ENCODE measurements at places on chromosomes 4 and X.

- no peak for DNase-seq
Measured at GRCh38 chr4:126916049-126916625, 716.6 kb upstream of the INTU start.

DNA sequence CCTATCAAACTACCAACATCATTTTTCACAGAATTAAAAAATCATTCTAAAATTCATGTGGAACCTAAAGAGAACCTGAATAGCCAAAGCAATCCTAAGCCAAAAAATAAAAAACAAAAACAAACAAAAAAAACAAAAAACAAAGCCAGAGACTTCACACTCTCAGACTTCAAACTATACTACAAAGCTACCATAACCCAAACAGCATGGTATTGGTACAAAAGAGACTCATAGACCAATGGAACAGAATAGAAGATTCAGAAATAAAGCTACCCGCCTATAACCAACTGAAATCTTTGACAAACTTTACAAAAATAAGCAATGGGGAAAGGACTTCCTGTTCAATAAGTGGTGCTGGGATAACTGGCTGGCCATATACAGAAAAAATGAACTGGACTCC, 152.3 kb upstream of the SMIM31 start:
- DNase-seq, result no peak

DNA sequence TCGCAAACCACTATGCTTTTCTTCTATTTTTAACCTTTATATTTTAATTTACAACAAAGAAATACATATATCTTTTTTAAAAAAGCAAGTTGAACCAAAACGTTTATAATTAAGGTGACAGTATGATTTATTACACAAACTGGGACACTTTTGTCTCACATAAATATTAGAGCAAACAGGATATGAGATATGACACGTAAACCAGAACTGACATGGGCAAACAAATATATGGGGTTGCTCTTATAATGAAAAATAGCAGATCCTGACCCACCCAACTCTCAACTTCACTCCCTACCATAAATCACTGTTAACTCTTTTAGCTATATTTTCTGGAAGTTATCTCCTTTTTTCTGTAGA, 177.0 kb upstream of the EDNRA start:
- DNase-seq, result no peak

- no peak for DNase-seq
Measured at GRCh38 chr4:10623862-10624261, 60.7 kb downstream of the CLNK start.

DNA sequence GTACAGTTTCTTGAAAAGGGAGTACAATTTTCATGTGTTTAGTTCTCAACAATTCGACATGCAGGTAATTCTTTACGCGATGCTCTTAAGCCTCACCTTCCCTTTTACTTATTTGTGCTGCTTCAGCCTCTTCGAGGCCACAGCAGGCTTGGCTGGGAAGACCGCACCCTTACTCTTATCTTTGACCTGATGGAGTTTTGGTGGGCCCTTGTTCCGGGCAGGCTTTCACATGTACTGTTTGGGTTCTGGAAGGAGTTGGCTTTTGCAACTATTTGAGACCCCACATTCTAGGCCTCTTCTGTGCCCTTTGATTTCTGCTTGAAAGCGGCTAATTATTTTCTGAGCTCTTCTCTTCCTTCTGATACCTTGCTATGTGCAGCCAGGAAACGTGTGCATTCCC, 60.2 kb downstream of the FAM193A start:
- DNase-seq, result no peak

DNA sequence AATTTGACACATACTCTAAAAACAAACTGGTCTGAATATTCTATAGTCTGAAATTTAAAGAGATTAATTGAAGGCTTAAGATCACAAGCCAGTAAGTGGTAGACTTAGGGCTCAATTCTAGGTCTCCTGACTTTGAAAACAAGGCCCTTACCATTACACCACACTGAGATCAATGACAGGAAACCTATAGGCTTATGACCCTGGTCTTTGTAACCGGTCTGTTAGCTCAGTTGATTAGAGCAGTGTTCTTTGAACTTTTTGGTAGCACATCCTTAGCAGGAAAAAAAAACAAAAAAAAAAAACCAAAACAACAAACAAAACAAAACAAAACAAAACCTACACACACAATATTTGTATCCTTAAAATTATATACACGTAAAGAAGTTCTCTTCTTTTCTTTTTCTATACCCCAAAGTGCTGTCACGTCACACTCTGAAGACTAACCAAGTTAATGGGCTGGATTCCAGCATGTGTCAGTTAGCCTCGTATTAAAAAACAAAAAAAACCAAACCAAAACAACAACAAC, 55.4 kb downstream of the RPS6KA3 start:
- DNase-seq, result no peak

GRCh38 chrX:74493806-74494205, 72.5 kb downstream of the SLC16A2 start:
- DNase-seq, result no peak

DNA sequence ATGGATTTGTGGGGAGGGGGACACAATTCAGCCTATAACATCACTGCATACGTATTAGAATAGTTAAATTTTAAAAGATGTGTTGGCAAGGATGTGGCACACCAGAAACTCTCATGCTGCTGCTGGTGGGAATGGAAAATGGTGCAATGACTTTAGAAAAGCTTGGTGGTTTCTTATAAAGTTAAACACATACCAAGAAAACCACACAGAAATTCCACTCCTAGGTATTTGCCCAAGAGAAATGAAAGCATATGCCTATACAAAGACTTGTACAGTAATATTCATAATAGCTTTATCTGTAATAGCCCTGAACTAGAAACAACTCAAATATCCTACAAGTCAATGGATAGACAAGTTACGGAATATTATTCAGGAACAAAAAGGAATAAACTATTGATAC, 71.3 kb upstream of the PDHA1 start:
- no peak for DNase-seq

DNA sequence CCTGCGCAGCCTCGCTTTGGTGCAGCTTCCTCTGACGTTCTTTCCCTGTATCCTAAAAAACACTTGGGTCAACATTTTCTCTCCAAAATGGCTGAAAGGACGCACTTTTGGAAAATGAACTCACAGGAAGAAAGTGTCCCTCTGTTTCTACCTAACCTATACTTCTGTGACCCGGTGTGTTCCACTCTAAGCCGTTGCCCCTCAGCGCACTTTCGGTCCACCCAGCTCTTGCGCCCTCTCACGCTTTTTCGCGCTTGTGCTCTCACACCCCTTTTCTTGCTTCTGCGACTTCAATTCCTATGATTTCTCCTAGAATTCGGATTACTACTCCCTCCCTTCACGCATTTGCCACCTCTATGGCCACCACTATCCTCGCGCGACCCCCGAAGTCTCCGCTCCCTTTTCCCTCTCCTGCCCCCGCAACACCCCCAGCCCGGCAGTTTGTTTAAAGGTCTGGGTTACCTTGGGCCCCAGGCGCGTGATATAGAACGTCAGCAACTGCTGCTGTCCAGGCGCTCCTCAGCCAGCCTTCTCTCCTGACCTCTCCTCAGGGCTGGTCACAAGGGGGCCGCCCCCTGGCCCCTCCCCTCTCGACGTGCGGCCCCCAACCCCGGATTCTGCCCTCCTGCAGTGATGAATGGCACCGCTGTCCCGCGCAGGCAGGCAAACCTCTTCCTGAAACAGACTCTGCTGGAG, at the start of gene USP51:
USP51 (minus strand) TSS at position 535 of the 696 bp plus-strand sequence. CDS start 909 bp downstream, outside the sequence.
- no peak for DNase-seq

DNA sequence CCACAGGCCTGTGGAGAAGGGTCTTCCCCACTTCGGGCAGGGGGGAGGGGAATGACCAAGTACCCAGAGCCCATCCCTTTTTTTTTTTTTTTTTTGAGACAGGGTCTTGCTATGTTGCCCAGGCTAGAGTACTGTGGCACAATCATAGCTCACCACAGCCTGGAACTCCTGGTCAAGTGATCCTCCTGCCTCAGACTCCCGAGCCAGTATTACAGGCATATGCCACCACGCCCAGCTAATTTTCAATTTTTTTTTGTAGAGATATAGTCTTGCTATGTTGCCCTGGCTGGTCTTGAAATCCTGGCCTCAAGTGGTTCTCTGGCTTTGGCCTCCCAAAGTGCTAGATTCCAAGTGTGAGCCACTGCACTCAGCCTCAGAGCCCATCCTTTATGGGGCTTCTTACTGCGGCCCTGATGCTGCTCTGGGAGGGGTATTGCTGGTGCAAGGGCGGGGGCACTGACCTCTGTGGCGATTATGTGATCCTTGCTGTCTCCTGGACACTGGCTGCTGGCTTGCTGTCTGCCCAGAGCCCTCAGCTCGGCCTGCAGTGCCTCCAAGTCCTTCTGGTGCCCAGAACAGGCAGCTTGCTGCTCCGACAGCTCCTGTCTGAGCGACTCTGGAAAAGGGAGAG, 32.9 kb downstream of the MED28 start:
- DNase-seq, result no peak

Data from effector CD8-positive, alpha-beta T cell (primary cell).